ENCODE measurements at places on chromosomes 13 and 19. TPM values are rescaled to one million over a fixed set of nuclear protein-coding genes. Genes with fewer than 3 reads are reported as not detected.

DNA sequence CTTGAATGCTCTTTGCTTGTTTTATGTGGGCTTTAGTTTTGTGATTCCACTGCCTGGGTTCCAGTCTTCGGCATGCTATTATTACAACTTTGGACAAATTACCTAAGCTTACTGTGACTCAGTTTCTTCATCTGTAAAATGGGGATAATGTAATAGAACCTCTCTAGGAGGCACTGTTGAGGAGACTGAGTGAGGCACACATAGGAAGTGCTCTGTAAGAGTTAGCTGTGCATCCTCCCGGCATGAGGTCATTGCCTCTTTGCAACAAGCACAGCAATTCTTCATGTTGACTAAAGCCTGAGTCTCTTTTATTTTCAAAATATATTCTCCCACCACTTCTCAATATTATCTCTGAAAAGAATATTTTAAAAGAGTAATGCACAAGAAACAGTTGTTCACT is 227.4 kb downstream of the DLEU7 start:
- H3K4me3 ChIP-seq = no peak overlapping the region
- H3K27ac ChIP-seq = no peak overlapping the region
- no peaks in the 10 kb centered on the region for H3K27me3 ChIP-seq
- H3K4me1 ChIP-seq = no peaks in the 10 kb centered on the region

DNA sequence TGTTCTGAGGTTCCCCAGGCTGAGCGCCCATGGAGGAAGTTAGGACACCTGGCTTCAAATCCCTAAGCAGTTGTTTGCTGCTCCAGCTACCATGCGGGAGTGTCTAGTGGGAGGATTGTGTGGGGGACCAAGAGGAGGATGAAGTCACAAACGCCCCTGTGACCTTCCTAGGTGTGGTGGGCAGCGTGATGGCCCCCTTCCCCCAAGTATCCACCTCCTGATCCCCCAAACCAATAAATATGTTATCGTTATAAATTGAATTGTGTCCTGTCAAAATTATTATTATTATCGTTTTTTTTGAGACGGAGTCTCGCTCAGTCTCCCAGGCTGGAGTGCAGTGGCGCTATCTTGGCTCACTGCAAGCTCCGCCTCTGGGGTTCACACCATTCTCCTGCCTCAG is at the start of gene SLC25A41:
Gene SLC25A41 (minus strand): TSS at position 101 of the 400 bp plus-strand sequence. CDS start 70 bp downstream, at position 31.
- DNase-seq = no peak

DNA sequence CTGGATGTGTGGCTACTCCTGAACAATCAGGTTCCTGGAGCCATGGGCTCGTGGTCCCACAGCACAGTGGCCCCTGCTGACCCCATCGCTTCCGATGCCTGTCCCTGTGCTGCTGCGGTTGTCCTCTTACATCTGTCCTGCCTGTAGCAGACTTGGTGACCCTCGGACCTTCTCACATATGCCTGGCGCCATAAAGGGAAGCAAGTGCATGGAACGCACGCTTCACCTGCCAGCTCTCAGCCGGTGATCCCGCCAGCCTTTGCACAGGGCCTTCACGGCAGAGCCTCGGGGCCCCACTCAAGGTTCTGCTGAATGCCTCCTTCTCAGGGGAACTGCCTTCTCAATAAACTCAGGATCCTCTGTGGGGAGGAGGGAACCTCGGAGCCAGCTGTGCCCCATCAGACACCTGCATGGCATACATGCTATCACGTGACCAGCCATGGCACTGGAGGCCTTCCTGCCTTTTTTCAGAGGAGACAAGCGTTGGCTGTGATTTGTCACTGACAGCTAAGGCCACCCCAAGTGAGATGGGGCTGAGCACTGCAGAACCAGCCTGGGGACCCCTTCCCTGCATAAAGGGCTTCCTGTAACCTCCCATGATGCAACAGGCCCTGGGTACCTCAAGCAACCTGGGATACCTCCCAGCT is 24.3 kb downstream of the PEPD start:
- peaks cover 3% of the 10 kb centered on the region for H3K36me3 ChIP-seq
- H3K4me3 ChIP-seq = no peak overlapping the region
- no peak overlapping the region for H3K27ac ChIP-seq

The ZNF699 gene
- 2.5 TPM for polyA plus RNA-seq

The ZFP14 gene
- 2.9 TPM for polyA plus RNA-seq

The PRKCG gene
- not detected for polyA plus RNA-seq

The WDR88 gene
- not detected for polyA plus RNA-seq

All from aorta (tissue), 5 donors.